ENCODE measurements at places on chromosomes 11 and 22.

GRCh38 chr11:96130061-96130620, 206.2 kb upstream of the MTMR2 start:
- no peak for DNase-seq

- no peak for DNase-seq
These were observed 246.5 kb downstream of the CADM1 start for GRCh38 chr11:115257678-115258077.

GRCh38 chr11:29200791-29201562, 815.9 kb downstream of the KCNA4 start:
- no peak for DNase-seq

DNA sequence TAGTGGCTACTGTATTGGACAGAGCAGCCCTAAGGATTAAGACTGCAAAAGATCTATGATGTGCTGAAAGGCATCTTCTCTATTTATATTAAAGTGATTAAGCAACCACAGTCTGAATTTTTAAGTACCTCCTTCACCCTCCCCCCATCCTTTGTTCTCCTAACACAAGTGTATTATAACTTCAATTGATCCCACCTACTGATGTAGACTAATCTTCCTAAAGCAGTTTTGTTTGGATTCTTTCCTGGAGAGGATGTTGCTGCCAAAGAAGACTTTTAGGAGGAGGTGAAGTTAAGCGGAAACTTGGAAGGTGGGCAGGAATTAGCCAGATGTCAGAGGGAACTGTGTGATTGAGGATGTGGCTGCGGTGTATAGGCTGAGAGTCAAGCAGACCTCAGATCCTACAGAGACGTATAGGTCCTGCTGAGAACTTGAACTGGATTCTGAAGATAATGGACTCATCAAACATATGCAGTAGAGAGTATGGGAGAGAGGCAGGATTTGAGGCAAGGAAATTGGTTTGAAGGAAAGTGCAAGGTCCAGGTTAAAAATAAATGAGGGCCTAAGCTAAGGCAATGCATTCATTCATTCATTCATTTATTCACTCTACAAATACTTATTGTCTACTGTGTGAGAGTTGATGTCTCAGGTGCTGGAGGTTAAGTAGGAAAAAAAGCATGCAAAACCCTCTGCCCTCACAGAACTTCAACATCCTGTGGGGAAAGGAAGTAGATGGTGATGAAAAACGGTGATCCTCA, 5.2 kb upstream of the RASSF10 start:
- no peak for DNase-seq

GRCh38 chr11:62728171-62728988, at the start of gene TTC9C:
TTC9C (plus strand) TSS chr11:62728486; CDS start chr11:62728849, 363 bp downstream.
- peak; percentile 79 for DNase-seq

DNA sequence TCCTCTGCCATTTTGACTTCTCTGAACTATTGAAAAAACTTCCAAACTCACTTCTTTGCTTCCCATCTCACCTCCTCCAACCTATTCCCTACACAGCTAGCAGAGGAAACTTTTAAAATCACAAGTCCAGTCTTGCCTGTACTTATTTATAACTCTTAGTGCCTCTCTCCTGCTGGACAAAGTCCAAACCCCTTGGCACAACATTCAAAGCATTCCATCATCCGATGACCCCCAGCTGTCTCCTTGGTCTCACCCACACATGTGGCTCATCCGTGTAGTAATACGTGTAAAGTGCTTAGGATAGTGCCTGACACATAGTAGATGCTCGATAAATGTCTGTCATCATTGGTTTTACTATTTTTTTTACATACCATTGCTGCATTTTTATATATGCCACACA, 101.4 kb downstream of the PARVA start:
- DNase-seq = no peak

- no peak for DNase-seq
These were observed 365.7 kb upstream of the CADM1 start for GRCh38 chr11:115869780-115870431.

DNA sequence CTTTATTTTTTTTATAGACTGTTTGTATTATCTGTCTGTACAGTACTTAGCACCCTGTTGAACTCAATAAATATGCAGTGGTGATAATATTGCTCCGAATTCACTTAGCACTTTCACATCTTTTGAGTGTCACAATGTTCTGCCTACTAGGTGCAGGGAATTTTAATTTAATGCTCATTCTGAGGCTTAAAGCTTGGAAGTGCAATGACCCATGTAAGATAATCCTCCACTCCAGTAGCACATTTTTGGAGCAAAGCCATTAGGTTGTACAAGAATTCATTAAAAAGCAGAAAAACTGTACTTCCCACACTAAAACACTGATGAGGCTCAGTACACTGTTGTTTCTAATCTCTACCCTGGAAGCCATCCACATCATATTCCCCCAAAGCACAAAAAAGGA, 255.3 kb upstream of the MTNR1B start:
- no peak for DNase-seq

Data from activated CD4-positive, alpha-beta T cell treated with anti-CD3 and anti-CD28 coated beads for 24 hours (primary cell).